Left renal cortex interstitium (tissue), 4 donors: ENCODE measurements at places on chromosomes 2 and 18. TPM values are rescaled to one million over a fixed set of nuclear protein-coding genes. Genes with fewer than 3 reads are reported as not detected.

IER3IP1 gene
- polyA plus RNA-seq: 39.6 TPM

SPEG gene
- polyA plus RNA-seq: 15.8 TPM

LRATD1 gene
- 26.8 TPM for polyA plus RNA-seq

SERPINB3 gene
- 0.13 TPM for polyA plus RNA-seq

ANKRD62 gene
- 0.06 TPM for polyA plus RNA-seq

IL1A gene
- polyA plus RNA-seq: not detected

UGT1A6 gene
- 4.5 TPM for polyA plus RNA-seq

NAT8 gene
- 23.5 TPM for polyA plus RNA-seq

UGT1A3 gene
- polyA plus RNA-seq: not detected

MTIF2 gene
- 41.0 TPM for polyA plus RNA-seq

MRO gene
- 2.2 TPM for polyA plus RNA-seq

SP140 gene
- polyA plus RNA-seq: 0.76 TPM

FZD7 gene
- polyA plus RNA-seq: 66.5 TPM

CDK15 gene
- 1.1 TPM for polyA plus RNA-seq

SLC40A1 gene
- polyA plus RNA-seq: 100 TPM

KCNJ13 gene
- 1.8 TPM for polyA plus RNA-seq
